ENCODE measurements at places on chromosomes 6 and 20.

DNA sequence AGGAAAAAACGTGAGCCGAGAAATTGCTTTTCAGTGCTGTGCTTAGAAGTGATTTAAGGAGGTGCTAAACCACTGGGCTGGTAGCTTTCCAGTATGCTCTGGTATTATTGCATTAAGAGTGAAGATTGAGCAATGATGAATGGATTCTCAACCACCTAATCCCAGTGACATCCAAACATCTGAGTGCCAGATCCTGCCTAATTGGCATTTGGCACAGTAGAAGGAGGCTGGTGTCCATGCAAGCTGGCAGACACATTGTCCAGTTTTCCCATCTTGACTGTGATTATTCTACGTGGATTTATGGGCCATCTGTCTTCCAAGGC lies 398.0 kb upstream of the PLCB4 start:
- DNase-seq: no peak

DNA sequence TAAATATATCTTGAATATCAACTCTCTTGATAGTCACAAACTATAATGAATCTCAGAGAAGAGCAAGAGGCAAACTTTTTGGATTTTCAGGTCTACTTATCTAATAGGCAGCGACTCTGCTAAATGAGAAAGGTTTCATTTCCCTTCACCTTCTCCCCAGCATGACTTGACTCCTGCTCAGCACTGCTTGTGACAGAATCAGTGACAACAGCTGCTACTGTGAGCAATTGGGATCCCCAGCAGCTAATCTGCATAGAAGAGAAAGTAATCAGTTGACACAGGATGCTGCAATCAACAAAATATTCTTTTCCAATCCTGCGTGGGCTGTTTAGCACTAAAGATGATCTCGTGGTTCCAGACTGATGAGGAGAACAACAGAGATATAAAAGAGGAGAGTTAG lies 205.5 kb downstream of the MMUT start:
- DNase-seq: no peak

DNA sequence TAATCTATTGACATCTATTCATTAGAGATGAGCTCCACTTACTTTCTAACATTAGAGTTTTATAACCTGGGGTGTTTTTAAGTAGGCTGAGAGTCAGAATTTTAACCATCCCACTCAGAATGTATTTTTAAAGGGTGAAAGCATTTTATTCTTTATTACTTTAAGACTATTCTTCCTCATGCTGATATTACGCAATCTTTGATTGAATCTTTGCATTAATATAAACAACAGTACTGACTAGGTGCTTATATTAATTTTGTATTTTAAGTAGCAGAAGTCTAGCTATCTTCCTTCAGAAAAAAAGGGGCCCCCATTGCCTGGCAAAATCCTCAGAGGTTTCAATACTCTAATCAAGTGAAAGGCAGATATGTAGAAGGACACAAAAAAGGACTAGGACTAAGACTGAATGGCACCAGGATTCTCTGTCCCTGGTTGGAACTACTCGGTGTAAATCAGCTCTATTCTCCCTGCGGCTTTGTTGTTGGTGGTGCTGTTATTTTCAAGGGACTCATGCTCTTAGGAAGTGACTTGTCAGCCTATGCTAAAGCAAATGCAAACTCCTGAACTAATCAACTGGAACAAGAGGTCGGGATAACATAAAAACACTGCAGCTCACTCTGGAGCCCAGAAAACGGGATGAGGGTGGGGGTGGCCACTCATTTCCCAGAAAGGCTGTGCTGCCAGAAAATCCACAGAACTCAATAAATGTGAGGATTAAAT lies 1324.4 kb downstream of the GRIK2 start:
- no peak for DNase-seq

DNA sequence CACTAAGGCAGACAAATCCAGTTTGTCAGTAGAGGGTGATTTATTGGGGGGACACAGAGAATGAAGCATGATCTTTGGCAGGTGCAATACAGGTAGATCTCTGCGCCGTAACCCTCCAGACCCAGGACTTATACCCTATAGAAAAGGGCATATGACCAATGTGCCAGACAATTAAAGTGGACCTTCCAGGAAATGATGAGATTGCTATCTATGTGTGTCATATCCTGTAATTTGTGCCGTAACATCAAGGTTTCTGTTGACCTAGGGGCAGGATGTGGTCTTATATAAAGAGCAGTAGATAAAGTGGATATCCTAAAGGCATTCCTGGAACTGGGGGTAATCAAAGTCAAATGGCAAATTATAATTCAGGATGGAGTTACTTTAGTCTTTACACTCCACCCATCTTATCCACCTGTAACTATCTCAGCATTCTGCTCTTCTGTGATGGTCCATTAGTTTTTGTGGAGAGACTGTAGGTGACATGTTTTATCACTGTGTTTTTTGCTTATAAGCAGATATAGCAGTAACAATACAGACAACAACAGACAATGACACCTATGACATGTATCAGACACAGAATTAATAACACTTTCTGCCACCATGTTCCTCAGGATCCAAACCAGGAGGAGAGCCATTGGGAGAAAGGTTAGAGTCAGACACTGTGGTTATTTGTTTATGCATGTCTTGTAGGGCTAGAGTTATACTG lies 43.1 kb upstream of the ZNF337 start:
- DNase-seq: peak; percentile 15

DNA sequence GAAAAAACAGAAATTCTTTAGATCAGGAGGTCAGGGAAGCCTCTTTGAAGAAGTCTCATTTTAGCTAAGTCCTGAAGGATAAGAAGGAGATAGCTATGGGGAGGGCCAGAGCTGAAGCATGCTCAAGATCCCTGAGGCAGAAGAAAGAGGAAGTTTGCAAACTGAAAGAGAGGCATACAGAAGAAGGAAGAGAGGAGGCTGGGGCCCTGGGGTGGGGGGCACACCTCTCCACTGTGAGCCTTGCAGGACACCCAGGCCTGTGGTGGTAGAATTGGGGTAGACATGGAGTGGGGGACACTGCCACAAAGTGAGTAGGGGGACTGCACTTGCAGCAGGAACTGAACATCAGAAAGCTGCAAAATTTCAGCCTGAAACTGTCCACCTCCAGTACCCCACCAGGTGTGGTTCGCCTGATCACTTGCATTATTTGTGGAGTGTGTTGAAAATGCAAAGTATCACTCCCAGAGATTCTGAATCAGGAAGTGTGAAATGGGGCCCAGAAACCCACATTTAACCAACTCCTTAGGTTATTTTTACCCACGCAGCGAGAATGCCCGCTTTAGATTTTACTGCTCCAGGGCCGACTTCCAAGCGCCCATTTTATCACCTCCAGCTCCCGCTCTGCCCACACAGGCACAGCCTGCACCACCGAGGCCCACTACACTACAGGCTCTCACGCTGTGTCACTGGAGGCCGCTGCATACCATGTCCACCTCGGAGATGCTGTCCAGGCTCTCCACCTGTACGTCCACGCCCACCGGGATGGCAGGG lies 44.0 kb downstream of the GABRR2 start:
- no peak for DNase-seq

GRCh38 chr6:118565311-118565960 lies 17.3 kb downstream of the PLN start:
- no peak for DNase-seq

Data from H54 (cell line).